Calu3 (cell line): ENCODE measurements at places on chromosomes 11 and 22. TPM values are rescaled to one million over a fixed set of nuclear protein-coding genes. Genes with fewer than 3 reads are reported as not detected.

- no peak for DNase-seq
Observed at GRCh38 chr11:126502982-126503381, 147.5 kb downstream of the ST3GAL4 start.

The EHF gene
- 286 and 299 TPM in 2 replicates for total RNA-seq

DNA sequence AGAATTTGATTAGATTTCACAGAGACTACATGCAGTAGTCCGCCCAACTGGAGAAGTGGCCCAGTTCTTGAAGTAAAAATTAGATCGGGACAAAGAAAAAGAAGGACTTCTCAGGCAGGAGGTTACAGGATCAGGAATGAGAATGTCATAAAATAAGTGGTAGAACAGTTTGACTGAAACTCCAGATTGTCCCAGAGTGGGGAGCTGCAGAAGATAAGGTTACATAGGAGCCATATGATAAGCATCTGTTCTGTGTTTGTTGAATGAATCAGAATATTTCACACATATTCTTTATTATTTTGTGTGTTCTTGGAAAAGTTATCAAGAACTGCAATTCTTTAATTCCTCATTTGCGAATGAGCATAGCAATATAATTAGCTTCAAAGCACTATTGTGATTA, 210.6 kb downstream of the AASDHPPT start:
- DNase-seq = no peak

DNA sequence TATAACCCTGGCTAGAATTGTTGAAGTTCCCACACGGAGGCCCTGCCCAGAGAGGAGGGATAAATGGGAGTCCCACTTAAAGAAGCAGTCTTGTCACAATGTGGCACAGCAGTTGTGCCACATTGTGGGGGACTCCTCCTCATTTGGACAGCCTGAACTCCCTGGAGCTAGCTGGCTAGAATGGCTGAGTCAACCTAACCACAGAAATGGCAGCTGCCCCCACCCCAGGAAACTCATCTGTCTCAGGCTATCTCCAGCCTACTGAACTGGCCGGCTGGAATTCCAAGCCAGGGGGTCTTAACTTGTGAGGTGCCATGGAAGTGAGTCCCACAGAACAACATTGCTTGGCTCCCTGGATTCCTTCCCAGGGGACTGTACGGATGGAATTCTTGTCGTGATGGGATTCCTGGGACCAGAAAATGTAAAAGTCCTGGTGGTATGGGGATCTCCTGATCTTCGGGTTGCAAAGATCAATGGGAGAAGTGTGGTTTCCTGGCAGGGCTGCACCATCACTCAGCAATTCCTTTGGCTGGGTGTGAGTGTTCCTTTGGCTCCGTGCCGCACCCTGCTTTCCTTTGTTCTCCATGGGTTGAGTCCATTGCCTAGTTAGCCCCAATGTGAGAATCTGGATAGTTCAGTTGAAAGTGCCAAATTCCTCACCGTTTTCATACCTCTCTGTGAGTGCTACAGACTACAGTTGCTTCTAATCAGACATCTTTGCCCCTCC, 791.2 kb upstream of the FAT3 start:
- no peak for DNase-seq

The PLEKHB1 gene
- 106 and 127 TPM in 2 replicates for total RNA-seq

DNA sequence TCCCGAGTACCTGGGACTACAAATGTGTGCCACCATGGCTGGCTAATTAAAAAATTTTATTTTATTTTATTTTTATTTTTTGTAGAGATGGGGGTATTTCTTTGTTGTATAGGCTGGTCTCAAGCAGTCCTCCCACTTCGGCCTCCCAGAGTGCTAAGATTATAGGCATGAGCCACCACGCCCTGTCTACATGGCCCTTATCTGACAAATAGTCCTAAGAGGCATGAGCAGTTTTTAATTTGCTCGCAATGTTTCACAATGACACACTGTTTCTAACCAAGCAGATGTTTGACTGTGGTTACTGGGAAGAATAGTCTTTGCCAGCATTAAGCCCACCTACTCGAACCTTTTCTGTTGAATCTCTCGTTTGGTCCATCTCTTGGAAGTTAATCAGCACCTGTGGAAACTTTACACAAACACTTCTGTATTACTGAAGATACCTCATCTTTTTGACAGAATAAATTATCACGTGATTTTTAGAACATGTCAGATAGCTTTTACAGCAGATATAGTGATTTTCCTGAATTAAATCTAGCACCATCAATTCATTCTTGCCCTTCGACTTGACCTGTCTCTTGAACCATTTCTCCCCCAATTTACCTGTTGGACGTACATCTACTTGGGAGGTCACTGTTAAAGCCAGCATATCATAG, 71.4 kb downstream of the MTMR3 start:
- DNase-seq = no peak

GRCh38 chr22:19622061-19622441, 92.3 kb upstream of the SEPTIN5 start:
- DNase-seq = no peak
